ENCODE measurements at places on chromosomes 6 and 20.

- no peak for DNase-seq
Measured at GRCh38 chr6:148112851-148113319, 229.8 kb upstream of the SASH1 start.

- DNase-seq, result no peak
Measured at GRCh38 chr6:82033631-82034211, 213.8 kb downstream of the IBTK start.

DNA sequence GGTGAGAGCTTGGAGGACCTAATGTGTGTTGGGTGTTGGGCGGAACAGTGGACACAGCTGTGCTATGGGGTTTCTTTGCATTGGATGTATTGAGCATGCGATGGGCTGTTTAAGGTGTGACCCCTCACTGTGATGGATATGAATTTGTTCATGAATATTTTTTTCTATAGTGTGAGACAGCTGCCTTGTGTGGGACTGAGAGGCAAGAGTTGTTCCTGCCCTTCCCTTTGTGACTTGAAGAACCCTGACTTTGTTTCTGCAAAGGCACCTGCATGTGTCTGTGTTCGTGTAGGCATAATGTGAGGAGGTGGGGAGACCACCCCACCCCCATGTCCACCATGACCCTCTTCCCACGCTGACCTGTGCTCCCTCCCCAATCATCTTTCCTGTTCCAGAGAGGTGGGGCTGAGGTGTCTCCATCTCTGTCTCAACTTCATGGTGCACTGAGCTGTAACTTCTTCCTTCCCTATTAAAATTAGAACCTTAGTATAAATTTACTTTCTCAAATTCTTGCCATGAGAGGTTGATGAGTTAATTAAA is 3.0 kb downstream of the HLA-A start:
- no peak for DNase-seq

- no peak for DNase-seq
Measured at GRCh38 chr20:60952861-60953260, 299.2 kb upstream of the CDH4 start.

DNA sequence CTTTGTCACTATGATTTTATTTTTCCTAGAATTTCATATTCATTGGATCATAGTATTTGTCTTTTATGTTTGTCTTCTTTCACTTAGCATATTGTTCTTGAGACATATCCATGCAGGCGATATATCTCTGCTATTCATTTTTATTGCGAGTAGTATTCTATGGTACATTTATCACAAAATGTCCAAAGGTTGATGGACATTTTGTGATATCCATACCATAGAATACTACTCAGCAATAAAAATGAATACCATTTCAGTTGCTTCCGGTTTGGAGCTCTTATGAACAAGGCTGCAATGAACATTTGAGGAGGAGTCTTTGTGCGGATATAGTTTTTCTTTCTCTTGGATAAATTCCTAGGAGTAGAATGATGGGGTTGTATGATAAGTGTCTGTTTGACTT is 28.8 kb upstream of the EYA2 start:
- DNase-seq, result no peak

DNA sequence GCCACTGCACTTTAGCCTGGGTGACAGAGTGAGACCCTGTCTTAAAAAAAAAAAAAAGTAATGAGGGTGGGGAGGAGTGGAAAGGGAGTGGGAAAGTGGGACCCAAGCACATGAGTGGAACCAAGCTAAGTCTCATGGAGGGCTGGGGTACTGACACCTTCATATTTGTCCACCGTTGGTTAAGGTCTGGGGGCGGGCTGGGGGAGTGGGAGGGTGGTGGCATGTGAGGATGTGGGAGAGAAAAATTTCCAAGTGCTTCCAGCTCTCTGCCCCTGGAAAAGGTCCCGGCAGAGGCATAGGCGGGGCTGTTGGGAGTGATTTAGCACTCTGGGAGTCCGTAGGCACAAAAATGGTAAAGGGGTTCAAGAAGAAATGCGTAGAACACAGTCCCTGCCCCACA is 6.1 kb downstream of the PSORS1C2 start:
- DNase-seq, result no peak

GRCh38 chr20:51995551-51995951 is 193.2 kb upstream of the SALL4 start:
- no peak for DNase-seq

DNA sequence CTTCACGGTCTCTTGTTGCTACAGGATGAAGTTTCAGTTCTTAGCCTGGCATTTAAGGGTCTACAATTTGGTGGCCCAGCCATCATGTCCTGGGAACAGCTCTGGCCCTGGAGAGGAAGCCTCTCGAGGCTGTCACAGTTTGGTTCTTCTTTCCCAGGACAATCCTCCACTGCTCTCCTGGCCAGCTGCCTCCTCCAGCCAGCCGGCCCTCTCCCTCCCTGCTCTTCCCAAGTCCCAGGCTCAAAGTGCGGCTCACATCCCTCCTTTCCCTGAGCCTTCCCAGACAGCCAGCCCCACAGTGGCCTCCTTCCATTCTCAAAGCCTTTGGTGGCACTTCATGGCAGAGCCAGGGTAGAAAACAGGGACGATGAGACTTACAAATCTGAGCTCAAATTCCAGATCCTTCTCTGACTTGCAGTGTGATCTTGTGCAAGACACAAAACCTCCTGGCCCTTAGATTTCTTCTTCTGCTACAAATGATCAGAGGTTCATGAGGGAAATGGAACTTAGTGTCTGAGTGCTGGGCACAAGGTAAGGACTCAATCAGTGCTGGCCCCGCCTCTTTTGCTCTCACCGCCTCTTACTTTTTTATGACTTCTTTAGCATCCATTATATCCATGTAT is 223.8 kb upstream of the ECI2 start:
- DNase-seq, result no peak

DNA sequence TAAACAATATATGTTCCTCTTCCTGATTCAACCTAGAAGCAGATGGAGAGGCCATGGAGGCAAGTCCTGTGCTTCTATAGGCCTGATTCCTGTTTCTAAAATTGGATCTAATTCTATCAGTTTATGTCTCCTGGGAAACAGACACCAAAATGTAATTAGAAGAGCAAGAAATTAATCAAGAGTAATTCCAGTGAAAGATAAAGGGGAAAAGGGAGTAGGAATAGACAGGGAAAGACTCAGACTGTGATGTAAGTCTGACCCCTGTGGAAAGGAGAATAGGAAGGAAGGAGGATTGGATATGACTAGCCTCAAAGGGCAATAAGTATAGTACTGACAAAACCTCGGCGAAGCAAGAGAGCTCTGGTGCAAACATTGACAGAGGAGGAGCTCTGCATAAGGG is 33.9 kb upstream of the FBXO30 start:
- DNase-seq, result no peak

DNA sequence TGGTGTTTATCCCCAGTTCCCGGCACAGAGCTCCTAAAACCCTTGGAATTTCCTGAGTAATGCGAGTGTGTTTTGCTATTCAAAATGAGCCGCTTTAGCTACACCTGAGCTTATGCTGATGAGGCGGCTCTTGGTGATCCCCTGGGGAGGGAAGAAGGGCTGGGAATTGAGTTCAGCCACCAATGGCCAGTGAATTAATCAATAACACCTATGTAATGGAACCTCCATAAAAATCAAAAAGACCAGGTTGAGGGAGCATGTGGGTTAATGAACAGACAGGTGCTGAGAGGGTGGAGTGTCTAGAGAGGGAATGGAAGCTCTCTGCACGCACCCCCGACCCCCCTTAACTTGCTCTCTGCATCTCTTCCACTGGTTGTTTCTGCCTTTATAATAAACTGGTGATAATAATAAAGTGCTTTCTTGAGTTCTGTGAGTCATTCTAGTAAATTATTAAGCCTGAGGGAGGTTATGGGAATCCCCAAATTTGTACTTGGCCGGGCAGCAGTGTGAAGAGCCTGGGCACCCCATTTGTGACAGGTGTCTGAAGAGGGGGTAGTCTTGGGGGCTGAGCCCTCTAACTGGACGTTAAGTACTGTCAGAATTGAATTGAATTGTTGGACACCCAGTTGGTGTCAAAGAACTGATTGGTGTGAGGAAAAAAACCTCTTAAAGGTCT is 24.6 kb upstream of the SERPINB1 start:
- no peak for DNase-seq

GRCh38 chr6:11492464-11493290 is 44.9 kb upstream of the TMEM170B start:
- no peak for DNase-seq

DNA sequence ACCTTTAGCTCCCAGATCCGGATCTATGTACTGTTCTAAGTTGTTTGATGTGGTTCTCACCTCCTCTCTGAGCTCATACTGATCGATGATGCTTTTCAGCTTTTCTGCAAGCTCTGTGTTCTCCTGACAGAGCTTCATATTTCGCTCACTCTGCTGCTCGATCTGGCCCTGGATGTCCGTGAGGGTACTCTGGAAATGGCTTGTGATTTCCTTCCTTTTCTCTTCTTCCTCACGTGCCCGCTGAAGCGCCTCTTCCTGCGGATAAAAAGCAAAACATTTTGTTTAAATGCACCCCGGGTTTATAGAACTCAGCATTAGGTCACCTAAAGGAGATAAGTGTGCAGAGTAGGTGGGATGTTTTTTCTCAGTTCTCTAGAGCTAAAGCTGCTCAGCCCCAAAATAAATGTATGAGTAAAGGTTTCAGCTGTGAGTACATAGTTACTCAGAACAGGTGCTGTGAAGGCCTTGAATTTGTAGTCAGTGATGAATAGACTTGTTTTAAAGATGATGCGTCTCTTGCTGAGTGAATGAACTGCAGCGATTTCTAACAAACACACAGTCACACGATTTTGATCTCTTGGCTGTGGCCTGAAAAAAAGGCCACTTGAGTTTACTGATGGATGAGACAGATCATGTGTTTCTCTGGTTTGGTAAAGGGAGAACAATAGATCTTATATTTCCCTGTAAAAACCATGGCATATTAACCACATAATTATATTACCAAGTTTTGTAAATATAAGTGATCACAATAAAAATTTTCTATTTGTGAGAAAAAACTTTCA is 29.1 kb downstream of the TXLNB start:
- DNase-seq, result no peak

GRCh38 chr20:9500121-9500520 is 14.3 kb upstream of the LAMP5 start:
- no peak for DNase-seq

GRCh38 chr6:49646130-49646824 is 9.6 kb upstream of the RHAG start:
- no peak for DNase-seq

- DNase-seq, result peak; percentile 41
Measured at GRCh38 chr6:111758608-111759329, 114.5 kb downstream of the FYN start.

GRCh38 chr6:93341900-93342613 is 77.3 kb downstream of the EPHA7 start:
- DNase-seq, result no peak

DNA sequence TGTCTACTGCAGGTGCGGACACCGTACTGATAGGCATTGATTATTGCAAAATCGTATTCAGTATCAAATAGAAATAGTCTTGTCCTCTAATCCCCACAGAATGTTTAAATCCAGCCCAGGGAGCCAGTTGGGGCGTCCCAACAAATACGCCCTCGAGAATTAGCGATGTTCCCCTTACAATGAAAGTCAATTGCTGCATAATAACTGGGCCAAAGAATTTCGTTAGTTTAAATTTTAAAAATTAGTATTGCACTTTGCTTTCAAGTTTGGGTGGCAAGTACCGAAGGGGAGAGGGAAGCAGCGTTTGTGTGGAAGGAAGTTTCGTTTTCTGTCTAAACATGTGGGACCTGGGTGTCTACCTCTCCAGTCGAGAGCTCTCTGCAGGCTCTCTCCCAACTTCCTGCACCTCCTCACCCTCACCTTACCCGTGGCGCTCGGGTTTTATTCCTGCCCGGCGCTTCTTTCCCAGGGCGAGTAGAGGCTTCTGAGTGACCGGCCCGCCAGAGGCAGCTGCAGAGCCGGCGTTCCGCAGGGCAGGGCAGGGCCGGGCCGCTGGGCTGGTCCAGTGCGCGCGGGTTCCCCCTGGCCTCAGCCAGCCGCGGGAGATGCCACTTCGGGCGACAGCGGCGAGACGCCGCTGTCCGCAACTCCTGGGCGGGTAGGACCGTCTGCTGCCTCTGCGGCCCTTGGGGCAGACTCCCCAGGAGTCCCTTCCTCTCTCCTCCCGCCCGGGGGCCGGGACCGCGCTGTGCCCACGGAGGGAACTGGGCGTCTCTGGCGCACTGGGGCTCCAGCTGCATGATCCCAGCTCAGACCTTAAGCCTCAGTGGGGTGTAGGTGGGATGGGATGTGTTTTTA is 862 bp upstream of the TFAP2C start:
- DNase-seq, result no peak

DNA sequence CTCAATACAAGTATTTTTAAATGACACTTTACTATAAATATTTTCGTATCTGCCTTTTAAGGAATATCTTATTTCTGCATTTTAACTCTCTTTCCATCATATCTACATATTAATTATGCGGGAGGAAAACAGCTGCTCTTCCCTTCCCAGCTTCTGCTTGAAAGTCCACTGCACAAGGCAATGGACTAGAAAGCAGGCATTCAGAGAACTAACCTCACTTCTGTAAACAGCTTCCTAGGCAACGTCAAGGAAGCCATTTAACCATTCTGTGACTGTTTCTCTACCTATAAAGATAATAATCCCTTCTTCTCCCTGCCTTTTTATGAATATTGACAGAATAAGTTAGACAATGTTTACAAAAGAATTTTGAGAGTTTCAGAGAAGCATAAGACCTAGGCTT is 319.4 kb downstream of the BTBD9 start:
- no peak for DNase-seq

DNA sequence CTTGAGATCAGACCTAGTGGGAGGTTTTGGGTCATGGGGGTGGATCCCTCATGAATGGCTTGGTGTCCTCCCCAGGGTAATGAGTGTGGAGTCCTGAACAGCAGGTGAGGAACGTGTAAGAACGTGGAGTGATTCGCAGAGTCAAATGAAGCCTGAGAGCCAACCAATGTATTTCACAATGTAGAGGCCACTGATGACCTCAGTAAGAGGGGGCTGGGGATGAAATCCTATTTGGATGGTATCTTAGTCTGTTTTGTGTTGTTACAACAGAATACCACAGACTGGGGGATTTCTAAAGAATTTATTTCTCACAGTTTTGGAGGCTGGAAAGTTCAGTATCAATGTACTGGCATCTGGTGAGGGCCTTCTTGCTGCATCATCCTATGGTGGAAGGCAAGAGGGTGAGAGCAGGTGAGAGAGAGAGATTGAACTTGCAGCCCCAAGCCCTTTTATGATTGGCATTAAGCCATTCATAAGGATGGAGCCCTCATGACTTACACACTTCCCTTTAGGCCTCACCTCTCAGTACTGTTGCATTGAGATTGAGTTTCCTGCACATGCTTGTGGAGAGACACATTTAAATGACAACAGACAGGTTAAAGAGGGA is 47.3 kb upstream of the HIVEP1 start:
- no peak for DNase-seq

DNA sequence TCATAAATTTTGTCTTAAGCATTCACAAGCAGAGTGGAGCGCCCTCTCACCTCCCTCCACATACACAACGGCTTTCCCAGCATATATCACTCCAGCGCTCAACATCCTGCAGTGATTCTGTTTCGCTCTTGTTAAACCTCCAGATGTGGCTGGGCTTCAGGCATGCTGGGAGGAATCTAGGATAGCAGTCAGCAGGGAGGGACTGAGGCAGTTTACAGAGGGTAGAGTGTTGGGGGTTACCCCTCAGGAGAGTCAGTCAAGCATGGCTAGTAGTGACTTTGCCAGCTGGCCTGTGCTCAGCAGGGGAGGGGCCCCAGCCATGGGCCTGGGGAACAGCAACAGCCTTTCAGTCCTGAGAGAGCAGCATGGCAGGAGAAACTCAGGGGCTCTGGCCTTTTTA is 161.4 kb upstream of the FLRT3 start:
- DNase-seq, result no peak
